ENCODE measurements at places on chromosomes 16 and 17.

DNA sequence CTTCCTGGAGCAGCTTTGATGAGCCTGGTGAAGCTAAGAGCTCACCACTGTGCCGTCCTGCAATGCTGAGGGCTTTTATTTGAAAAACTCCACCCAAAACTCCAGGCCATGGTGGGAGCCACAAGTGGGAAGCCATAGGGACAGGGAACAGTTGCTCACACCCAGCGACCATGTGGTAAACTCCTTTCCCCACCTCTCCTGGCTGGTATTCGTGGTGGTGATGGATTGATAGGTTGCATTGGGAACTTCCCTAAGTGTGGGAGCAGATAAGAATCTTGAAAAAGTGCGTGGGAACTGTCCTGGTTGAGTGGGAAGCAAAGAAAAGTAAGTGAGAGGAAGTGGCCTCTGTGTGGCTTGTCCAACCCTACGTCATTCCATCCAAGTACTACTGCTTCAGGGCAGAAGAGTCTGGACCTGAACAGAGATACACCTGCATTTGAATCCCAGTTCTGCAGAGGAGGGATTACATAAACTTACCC lies at the start of gene CCL1:
TSS of gene CCL1 (minus strand) at position 51 of the 479 bp plus-strand sequence. CDS start 72 bp downstream, outside the sequence.
- DNase-seq = no peak

GRCh38 chr17:7912927-7913524 lies 3.1 kb downstream of the RNF227 start:
- DNase-seq = peak; percentile 58

- DNase-seq = no peak
These were observed 23.3 kb downstream of the SHISA6 start for GRCh38 chr17:11264183-11264871.

DNA sequence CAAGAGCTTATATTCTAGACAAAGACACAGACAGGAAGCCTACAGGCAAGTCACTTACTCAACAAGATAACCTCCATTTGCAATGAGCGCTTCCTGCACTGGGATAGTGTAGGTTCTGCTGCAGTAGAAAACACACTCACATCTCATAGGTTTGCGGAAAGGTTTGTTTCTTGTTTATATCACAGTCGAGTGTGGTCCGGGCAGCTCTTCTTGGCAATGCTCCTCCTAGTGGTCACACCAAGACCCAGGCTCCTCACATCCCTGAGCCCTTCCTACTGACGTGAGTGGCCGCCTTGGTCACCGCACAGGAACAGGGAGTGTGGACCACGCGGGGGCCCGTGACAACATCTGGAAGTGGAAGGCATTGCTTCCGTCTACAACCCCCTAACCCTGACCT lies 48.0 kb upstream of the RBFOX3 start:
- DNase-seq = no peak

DNA sequence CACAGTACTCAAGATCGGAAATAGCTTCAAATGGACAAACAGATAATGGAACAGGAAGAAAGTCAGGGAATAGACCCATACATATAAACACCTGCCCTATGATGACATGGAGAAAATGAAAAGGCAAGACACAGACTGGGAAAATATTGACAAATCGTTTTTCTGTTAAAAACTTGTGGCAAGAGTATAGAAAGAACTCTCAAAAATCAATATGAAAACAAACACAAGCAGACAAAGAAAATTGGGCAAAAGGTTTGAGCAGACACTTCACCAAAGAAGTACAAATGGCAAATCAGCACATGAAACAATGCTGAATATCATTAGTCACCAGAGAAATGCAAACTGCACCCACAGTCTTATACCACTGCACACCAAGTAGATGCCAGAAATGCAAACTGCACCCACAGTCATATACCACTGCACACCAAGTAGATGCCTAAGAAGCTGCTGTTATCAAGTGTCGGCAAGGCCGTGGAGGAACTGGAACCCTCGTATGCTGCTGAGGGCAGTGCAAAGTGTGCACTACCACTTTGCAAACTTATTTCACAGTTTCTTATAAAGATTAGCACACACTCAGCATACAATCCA lies 123.5 kb upstream of the CHMP6 start:
- DNase-seq = no peak

GRCh38 chr16:2813771-2814221 lies 3.2 kb upstream of the PRSS21 start:
- no peak for DNase-seq

DNA sequence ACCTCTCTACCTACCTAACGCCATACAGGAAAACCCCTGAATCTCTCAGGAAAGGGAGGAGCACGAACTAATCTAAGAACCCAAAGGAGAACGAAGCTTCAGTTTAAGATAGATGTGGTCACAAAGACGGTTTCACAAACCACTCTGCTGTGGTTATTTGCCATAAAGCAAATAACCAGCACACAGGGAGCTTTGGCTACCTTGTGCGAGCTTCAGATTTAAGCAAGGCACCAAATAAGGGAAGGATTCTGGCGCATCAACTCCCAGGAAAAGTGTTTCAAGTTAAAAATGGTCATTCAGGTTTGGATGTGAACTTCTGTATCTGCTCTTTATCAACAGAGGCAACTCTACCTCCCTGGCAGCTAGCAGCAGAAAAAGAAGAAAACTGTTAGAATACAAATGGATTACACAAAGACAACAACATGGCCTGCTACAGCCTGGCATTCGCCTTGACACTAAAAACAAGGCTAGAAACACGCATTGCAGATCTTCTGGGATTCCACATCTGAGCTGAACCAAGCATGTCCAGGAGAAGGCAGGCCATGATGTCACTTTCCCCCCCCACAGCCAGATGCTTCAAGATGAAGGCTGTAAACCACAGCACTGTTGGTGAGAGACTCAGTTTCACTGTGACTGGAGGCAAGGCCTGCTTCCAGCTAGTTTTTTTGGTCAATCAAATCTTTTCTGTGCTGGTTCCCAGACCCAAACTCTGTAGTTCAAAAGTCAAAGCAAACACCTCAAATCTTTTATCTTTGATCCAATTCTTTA lies 43.6 kb downstream of the SMG6 start:
- DNase-seq = no peak

GRCh38 chr17:30975042-30975820 lies 4.4 kb downstream of the RNF135 start:
- no peak for DNase-seq

Measured in NCI-H510A treated with DMSO at 0.1 percent for 48 hours (cell line).